ENCODE measurements at places on chromosomes 16 and 17.

DNA sequence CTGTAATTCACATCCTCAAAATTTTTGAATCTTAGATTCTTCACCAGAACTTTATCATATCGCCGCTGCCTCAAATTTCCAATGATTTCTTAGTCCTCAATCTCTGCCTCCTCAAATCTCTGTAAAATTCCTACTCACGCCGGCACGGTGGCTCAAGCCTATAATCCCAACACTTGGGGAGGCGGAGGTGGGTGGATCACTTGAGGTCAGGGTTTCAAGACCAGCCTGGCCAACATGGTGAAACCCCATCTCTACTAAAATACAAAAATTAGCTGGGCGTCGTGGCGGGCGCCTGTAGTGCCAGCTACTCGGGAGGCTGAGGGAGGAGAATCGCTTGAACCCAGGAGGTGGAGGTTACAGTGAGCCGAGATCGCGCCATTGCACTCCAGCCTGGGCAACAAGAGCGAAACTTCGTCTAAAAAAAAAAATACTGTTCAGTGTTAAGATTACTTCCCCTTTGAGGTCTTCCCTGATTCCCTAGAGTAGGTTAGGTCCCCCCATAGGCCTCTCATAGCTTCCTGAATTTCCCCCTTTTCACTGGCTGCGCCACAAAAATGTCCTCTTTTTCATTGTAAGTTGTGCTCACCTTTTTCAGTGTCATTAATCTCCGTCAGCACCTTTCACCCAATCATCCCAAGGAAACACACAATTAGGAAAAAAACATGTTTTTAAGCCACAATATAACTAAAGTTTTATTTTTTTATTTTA lies 919 bp upstream of the CBX1 start:
- DNase-seq, result no peak

DNA sequence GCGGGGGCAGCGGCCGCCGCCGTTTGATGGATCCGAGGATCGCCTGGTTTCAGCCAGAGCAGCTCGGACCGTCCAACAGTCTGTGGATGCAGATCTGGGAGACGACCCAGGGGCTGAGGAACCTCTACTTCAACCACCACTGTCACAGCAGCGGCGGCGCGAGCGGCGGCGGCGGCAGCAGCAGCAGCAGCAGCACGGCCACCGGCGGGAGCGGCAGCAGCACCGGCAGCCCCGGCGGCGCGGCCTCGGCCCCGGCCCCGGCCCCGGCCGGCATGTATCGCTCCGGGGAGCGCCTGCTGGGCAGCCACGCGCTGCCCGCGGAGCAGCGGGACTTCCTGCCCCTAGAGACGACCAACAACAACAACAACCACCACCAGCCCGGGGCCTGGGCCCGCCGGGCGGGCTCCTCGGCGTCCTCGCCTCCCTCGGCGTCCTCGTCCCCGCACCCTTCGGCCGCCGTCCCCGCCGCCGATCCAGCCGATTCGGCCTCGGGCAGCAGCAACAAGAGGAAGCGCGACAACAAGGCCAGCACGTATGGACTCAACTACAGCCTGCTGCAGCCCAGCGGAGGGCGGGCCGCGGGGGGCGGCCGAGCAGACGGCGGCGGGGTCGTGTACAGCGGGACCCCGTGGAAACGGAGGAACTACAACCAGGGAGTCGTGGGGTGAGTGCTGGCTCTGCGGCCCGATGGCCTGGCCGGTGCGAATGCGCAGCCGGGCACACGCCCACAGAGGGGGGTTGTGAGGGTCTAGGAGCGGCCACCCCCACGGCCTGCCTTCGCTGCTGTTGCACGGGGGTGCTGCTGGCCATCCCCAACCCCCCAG lies 702 bp downstream of the TENT4B start:
- peak; percentile 12 for DNase-seq

GRCh38 chr17:16407911-16408588 lies 7.3 kb upstream of the TRPV2 start:
- no peak for DNase-seq

DNA sequence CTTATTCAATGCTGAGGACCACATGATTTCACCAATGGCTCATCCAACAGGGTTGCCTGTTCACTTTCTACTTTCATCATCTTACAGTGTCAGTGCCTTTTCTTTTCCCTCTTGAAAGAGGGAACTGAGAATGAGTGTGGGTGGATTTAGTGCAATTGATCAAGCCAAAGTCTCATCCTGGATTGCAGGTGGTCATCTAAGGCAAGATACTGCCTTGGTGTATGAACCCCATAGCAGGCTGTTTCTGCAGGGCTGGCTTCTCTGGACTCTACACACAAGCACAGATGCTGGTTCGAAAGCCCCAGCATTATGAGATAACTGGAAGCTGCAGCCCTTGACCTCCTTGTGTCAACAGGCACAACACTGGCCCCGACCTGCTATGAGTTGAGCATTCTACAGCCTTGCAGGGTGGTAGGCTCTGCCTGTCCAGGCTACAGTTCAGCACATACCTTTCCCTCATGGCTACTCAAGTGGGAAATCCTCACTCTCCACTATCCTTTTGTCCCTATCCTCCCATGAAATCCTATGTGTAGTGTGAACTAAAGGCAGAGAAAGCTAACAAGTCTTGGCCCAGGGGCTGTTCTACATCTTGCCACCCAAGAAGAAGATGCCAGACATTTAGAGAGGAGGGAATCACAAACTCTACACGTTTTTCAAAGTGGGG lies 358.7 kb downstream of the SLC39A11 start:
- no peak for DNase-seq

DNA sequence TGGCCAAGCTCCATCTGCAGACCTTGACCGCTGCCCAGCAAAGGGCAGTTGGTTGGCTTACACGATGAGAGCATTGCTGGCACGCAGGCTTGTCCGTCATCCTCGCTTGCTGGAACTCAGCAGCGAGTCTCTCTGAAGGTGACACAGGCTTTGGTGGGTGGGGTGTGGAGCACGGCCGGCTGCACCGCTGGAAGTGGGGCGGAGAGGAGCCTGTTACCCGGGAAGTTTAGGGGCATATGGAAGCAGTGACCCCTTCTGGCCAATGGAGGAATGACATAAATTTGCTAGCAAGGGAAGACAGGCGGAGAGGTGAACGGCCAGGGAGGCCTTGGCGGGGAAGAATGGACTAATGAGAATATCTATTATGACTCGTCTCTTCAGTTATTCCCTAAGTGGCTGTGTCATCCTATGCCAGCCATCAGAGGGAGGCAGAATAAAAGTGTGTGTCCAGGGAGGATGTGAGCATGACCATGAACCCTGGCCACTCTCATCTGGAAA lies 65.9 kb upstream of the SDK2 start:
- peak; percentile 9 for DNase-seq

GRCh38 chr16:15608398-15609285 lies 34.3 kb downstream of the MARF1 start:
- DNase-seq, result no peak

- DNase-seq, result no peak
These were observed 265.1 kb downstream of the NTN1 start for GRCh38 chr17:9286434-9286833.

GRCh38 chr16:85235991-85236817 lies 123.9 kb upstream of the CIBAR2 start:
- no peak for DNase-seq

DNA sequence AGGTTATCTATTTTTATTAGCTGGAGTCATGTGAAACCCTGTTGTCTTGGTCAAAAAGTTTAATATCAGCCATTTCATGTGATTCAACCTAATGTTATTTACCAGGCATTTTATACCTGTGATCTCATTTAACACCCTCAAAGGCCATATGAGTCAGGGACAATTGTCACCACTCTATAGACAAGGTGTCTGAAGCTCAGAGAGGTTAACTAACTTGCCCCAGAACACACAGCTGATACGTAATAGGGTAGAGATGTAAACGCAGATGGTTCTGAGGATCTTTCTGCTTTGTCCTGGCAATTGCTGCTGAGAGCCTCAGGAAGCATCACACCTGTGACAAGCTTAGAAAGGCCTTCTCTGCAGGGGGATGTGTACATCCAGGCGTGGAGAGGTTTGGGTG lies 4.9 kb downstream of the CD300A start:
- DNase-seq, result no peak

DNA sequence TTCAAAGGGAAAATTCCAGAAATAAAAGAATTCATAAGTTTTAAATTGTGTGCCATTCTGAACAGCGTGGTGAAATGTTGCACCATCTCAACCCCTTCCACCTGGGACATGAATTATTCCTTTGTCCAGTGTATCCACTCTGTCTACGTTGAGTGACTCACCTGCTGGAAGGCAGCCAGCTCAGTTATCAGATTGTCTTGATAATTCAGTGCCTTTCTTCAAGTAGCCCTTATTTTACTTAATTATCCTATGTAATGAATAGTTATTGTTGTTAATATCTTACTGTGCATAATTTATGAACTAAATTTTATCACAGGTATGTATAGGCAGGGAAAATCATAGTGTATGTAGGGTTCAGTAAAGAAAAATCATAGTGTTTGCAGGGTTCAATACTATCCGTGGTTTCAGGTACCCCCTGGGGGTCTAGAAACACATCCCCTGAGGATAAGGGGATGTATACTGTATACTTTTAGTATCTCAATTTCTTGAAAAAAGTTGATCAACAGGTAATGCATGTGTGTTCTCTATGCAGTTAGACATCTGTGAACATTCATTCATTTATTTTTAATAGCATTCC lies 7.7 kb upstream of the PCTP start:
- no peak for DNase-seq

- no peak for DNase-seq
These were observed 69.3 kb downstream of the WWP2 start for GRCh38 chr16:69831212-69832123.

- no peak for DNase-seq
These were observed 6.5 kb upstream of the QRICH2 start for GRCh38 chr17:76314392-76315227.

DNA sequence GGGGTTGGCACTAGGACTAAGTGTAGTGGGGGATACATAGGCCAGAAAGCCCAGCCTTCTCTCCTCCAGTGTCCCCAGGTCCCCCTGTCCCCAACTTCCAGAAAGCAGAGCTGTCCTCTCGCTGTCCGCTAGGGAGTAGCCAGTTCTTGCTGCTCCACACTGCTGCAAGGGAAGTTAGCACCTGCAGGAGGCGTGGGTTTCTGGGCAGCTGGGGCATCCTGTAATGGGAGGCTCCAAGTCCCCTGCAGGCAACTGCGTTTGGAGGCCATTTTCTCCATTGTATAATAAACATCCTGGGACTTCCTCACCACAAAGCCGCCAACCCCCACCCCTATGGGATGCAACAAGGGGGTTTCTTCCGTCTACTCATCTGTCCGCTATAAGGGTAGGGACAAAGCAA lies 1.7 kb downstream of the RPRML start:
- no peak for DNase-seq

DNA sequence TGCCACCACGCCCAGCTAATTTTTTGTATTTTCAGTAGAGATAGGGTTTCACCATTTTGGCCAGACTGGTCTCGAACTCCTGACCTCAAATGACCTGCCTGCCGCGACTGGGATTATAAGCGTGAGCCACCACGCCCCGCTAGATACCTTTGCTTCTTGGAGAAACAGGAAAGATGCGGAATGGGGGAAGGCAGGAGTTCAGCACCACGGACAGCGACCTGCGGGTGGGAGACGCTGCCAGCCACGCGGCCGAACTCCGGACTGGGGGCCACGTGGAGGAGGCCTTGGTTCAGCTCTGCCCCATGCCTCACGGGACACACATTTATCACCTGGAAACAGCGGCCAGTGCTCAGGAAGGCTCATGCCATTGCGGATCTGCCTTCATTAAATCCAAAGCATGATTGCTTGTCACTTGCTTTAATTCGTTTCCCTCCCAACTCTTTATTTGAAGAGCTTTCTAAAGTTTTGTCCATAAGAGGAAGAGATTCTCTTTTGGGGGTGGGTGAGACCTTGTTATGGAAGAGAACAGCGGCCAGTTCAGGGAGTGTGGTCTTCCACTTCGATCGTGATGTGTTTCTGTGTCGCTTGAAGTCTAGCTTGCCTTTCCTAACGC lies 219.9 kb downstream of the ENGASE start:
- DNase-seq, result peak; percentile 5

GRCh38 chr17:4004517-4005295 lies 40.5 kb upstream of the ATP2A3 start:
- peak; percentile 48 for DNase-seq

Measured in stimulated activated CD4-positive, alpha-beta T cell treated with anti-CD3 and anti-CD28 coated beads, Interleukin-15, amount 100 ng/mL, for 1 hour (primary cell).